ENCODE measurements at places on chromosomes 1 and 21.

DNA sequence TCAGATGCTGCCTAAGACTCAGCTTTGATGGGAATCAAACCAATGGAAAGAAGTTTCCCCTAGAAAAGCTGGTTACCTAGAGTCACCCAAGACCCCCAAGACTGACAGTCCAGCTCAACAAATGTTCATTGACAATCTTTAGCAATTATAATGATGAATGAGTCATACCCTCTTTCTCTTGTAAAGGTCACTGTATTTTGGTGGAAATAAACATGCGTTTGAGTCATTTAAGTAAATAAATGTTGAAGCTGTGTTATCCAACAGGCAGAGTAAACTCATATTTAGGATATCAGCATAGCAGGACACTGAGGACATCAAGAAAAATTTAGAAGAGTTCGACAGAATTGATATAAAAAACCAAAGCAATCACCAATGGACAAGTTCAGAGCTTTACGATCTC, 295.9 kb downstream of the RGS7 start:
- DNase-seq = no peak

- no peak for DNase-seq
These were observed 120.3 kb upstream of the C8B start for GRCh38 chr1:57086154-57086553.

DNA sequence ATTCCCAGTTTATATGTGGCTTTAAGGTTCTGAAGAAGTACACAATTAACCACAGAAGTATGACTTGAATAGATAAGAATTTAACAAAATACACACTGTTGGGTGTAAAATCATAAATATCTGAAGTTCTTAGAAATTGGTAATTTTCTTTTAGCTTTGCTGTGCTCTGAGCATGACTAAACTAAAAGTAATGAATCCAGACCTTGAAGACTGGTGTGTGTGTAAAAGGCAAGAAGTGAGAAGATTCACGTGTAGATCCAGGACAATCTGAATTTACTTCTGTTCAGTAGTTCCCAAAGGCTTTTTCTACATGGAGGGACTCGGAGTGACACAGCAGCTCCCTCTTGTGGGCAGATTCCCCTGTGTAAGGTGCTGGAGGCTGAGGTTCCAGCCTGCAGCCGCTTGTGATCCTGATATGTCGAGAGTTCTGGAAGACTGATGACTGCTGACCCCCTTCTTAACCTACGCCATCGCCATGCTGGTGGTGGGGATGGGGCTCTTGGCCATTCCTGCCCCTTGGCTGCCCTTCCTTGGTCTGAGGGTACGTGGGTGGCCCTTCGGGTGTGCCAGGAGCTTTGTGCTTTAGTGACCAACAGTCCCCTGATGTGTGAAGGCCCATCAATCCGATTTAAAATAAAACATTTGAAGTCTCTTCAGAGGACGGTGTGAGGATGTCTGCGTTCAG, 62.7 kb downstream of the ADARB1 start:
- DNase-seq = peak; percentile 32

DNA sequence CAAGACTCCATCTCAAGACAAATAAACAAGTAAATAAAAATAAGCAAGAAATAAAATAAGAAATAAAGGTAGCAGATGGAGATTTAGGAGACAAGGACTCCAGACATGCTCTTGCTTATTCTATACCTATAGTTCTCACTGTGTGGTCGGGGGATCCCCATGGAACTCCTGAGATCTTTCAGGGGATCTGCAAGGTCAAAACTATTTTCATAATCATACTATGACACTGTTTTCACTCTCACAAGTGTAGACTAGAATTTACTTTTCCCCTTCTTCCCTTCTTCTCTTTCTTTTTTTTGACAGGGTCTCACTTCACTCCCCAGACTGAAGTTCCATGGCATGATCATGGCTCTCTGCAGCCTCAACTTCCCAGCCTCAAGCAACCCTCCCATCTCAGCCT, 29.8 kb upstream of the NLRP3 start:
- no peak for DNase-seq

DNA sequence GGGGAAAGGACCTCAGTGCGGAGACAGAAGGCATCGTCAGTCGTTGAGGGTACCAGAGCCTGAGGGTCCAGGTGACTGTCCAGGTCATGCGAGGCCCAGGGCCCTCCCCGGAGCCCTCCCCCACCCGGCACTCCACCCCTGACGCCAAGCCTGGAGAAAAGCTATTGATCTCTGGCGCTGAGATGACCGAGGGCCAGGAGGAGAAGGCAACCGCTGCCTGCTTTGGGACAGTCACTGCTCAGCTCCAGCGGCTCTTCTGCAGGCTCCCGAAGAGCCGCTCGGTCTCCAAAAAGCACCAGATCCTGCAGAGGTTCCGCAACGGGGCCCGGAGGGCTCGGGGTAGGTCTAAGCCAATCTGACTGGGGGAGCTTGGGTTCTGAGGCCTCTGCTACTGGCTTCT, 10.9 kb downstream of the RASSF5 start:
- DNase-seq = no peak

- DNase-seq = no peak
These were observed 223.6 kb upstream of the RAB4A start for GRCh38 chr1:229047161-229047839.

DNA sequence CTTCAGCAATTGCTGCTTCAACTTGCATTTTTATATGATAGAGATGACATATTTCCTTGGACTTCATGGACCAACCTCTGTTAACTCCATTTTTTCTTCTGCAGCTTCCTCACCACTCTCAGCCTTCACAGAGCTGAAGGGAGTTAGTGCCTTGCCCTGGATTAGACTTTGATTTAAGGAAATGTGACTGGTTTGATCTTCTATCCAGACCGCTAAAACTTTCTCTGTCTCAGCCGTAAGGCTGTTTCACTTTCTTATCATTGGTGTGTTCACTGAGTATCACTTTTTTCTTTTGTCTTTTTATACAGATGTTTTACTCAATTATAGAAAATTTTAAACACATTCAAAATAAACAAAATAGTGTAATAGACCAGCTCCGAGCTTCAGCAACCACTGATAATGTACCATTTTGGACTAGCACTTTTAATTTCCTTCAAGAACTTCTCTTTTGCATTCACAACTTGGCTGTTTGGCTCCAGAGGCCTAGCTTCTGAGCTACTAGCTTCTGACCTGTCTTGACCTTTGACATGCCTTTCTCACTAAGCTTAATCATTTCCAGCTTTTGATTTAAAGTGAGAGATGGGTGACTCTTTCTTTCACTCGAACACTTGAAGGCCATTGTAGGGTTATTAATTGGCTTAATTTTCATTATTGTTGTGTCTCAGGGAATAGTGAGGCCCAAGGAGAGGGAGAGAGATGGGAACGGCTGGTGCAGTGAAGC, 9.3 kb downstream of the NEK7 start:
- no peak for DNase-seq

DNA sequence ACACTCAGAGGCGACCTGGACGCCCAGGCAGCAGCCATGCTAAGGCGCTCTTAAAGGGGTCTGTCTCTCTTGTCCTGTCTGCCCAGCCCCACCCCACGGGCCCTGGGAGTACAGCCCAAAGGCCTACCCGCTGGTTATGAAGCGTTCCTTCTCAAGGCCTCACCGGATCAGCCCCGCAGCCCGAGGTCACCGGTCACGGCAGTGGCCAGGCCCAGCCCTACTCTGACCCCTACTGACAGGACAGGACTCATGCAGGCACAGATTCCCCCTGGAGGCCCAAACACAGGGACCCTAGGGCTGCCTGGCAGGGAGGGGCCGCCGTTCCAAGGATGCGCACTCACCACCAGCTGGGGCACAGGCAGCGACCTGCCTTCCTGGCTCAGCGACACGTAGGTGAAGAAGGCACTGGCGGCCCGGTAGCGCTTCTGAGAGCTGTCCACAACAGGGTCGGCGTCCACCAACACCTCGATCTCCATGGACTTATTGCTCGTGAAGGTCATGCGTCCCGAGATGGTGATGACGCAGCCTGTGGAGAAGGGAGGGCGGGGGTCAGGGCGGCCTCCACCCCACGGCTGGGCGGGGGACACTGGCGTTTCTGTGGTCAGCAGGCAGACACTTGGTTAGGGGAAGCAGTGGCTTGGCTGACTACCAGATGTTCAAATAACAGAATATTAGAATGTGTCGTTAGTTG, 20.0 kb upstream of the GPR153 start:
- no peak for DNase-seq

- no peak for DNase-seq
These were observed 16.2 kb downstream of the PI4KB start for GRCh38 chr1:151311011-151311410.

DNA sequence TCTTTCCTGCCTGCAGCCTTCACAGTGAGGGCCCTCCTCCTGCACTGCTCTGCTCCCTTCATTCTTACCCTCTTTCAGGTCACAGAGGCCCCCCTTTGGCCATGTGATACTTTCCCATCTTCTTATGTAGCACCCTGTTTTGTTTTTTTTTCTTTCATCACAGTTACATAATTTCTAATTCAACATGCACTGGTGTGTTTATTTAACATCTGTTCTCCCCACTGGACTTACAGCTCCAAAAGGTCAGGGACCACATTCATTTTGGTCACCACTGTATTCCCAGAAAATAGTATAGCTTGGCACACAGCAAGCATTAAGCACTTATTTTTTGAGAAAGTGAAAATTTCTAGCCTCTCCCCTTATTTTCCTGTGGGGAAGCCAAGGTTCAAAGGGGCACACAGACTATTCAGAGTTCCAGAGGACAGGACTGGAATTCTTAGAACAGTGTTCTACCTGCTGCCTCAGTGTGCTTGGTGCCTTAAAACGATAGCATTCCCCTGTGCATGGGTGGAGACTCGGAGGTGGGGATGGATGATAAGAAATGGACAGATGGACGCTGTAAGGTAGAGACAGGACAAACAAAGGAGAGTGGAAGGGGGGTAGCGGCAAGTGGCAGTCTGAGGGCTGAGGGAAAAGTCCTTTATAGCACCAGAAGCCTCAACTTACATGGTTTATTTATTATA, 5.3 kb downstream of the DENND2D start:
- no peak for DNase-seq

DNA sequence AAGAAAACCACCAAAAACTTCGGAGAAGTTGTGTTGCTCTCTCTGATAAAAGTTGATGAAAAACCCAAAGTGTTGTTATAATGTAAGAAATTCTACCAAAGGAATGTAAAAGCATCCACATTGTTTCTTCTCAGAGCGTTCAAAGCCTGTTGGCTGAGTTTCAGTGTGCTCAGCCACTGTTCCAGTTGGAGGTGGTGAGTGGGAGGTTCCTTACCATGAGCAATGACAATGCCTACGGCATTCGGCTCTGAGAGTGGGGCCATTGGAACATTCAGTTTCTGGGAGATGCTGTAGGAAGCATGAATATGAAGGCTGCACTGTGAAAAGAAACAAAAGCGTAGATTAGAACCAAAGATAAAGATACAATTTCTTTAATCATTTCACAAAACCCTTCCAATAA, 20.5 kb upstream of the MYBPHL start:
- DNase-seq = no peak

GRCh38 chr1:8746554-8746953, 70.9 kb downstream of the RERE start:
- DNase-seq = no peak

- no peak for DNase-seq
These were observed 82.5 kb downstream of the NPHP4 start for GRCh38 chr1:5909576-5910275.
